ENCODE measurements at places on chromosomes 3 and 15. TPM values are rescaled to one million over a fixed set of nuclear protein-coding genes. Genes with fewer than 3 reads are reported as not detected.

GRCh38 chr3:181730934-181731333 is 19.2 kb downstream of the SOX2 start:
- no peak for DNase-seq
- no peak overlapping the region for H3K4me3 ChIP-seq
- H3K36me3 ChIP-seq: no peaks in the 10 kb centered on the region
- peaks cover 49% of the 10 kb centered on the region for H3K27me3 ChIP-seq

DNA sequence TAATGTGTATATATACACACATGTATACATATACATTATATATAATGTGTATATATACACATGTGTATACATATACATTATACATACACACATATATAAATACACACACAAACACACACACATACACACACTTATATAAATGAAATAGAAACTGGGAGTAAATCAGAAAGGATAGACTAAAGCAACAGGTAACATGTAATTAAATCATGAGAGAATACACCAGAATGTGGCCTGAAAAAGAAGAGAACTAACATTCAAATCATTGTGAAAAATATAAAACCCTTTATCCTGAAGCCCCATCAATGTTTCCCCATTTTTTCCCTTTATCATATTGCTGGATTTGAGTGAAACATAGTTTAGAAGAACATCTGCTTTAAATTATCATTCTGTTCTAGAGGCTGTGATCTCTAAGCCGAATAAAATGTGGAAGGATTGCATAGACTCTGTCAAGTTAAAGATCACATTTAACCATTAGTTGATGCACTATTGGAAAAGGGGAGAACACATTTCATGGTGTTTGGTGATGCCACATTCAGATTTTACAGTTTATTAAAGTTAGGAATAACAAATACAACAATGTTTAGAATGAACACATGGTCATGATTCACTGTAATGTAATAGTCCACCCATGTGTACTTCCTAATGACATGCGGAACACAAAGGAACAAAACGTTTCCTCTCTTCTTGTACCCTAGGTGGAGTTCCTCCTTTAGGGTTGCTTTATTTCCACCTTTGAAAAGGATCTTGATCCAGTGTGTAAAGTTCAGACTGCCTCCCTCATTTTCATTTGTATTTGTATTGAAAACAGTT is 12.5 kb upstream of the THRB start:
- H3K36me3 ChIP-seq: no peaks in the 10 kb centered on the region
- H3K27ac ChIP-seq: peak overlapping the region; percentile 63
- no peak for DNase-seq
- no peak overlapping the region for H3K4me3 ChIP-seq

GRAMD1C gene
- total RNA-seq: 52.5 TPM

DNA sequence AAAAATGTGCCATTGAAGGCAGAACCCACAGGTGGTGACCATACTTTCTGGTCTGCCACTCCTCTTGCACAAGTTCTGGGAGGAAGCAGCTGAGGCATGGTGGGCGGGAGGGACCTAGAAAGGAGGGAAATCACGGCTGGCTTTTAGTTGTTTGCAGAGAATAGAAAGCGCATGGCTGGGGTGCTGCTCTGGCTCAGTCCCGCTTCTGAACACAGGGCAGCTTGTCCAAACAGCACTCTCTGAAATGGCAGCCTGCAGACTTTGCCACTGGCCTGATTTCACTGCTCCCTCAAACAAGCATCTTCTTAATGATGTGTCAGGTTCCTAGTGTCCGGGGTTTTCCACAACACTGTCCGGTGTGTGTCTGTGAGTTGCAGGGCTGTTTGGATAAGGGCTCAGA is 76.7 kb downstream of the AAGAB start:
- no peak for DNase-seq
- H3K4me1 ChIP-seq: no peaks in the 10 kb centered on the region
- H3K36me3 ChIP-seq: peaks cover 1% of the 10 kb centered on the region
- H3K27me3 ChIP-seq: no peaks in the 10 kb centered on the region

NOX5 gene
- not detected for total RNA-seq

ITGA11 gene
- not detected for total RNA-seq
